ENCODE measurements at places on chromosomes 16 and 17.
A peak's percentile ranks its signal among the peaks of the same experiment; 100 is the strongest.

- no peak for DNase-seq
Observed at GRCh38 chr17:28404007-28404406, 2.0 kb downstream of the SLC46A1 start.

- DNase-seq = no peak
Observed at GRCh38 chr16:84820305-84820684, 510 bp downstream of the CRISPLD2 start.

DNA sequence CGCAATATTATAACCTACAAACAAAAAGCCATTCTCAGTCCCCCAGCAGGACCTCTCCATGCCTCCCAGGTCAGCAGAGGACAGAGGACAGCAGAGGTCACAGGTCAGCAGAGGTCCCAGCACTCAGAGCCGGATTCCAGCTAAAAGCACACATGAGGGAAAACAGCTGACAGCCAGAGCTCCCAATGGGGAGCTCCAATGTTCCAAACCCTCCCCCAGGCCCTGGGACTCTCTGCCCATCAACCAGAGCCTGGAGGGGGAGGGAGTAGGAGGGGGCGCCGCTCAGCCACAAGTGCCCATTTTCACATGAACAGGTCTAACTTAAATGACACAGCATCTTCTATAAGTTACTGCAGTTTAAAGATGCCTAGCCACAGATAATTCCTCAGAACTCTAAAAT lies 77.5 kb downstream of the ANKRD11 start:
- DNase-seq = no peak

- no peak for DNase-seq
Observed at GRCh38 chr17:61462719-61463315, 10.6 kb downstream of the TBX4 start.

- DNase-seq = no peak
Observed at GRCh38 chr17:50764734-50765149, 2.6 kb downstream of the ANKRD40CL start.

DNA sequence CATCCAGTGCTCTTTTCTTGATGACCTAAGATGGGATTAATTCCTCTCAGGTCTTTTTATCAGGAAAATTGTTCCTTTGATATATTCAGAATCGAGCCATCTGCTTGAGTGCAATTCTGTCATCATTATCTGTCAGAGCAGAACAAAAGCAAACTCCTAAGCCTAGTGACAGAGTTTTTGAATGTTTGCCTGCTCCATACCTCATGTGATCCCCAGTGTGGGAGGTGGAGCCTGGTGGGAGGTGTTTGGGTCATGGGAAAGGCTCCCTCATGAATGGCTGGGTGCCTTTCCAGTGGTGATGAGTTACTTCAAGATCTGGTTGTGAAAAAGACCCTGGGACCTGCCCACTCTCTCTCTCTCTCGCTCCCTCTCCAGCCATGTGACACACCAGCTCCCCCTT lies 628.2 kb downstream of the CDH11 start:
- DNase-seq = no peak

DNA sequence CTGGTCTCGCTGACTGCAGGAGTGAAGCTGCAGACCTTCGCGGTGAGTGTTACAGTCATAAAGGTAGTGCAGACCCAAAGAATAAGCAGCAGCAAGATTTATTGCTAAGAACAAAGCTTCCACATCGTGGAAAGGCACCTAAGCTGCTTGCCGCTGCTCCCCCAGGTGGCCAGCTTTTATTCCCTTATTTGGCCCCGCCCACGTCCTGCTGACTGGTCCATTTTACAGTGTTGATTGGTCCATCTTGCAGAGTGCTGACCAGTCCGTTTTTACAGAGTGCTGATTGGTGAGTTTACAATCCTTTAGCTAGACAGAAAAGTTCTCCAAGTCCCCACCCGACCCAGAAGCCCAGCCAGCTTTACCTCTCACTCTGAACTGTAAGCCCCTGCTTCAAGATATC lies 227.8 kb downstream of the ABCC12 start:
- DNase-seq = no peak

GRCh38 chr16:58753711-58754134 lies 19.6 kb upstream of the GOT2 start:
- DNase-seq = no peak

GRCh38 chr16:50666658-50667496 lies 14.2 kb downstream of the SNX20 start:
- DNase-seq = no peak

DNA sequence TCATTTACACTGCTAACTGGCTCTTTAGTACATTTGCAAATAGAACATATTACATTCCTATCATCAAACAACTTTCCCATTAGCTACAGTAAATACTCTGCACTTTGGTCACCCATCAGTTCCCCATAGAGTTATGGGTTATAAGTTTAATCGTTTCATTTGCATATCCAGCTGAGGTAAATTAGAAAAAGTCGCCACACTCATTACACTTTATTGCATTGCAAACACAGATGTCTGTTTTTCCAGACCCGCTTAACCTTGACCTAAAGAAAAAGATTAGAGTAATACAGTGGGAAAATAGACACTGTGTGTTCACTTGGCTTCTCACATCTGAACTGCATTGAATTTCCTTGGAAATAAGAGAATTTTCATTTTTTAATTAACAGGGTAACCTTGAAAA lies 213.1 kb upstream of the PSMD7 start:
- DNase-seq = no peak

DNA sequence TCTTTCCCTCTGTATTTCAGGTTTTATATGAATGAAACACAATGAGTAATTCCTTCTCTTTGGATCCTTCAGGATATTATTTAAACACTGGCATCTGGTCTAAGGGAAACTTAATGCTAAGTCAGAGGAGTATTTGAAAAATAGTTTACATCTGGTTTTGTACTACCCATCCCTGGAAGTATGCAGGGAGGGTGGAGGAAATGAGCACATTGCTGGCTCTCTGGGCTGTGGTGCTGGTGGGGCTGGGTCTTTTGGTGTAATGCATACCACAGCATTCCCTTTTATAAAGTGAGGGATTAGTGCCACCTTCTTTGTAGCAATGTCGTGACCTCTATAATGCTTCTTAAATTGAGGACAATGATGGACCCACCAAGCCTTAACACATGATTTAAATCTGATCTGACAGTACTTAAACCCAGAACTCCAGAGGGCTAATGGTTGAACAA lies 105.5 kb upstream of the AXIN2 start:
- DNase-seq = no peak

DNA sequence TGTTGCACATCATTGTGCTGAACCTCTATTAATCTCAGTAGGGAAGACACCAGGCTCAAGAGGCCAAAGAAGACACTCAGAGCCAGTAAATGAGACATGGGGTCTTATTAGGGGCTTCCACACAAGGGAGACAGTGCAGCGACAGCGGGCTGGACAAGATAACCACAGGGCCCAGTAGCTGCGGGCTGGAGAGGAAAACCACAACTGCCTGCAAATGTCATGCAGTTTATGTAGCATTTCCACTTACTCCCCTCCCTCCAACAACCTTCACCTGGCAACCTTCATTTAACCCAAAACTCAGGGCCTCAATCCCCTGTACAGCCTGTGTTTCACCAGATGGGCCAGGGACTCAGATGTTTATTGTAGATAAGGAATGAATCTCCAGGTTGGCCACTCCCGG lies 185.6 kb downstream of the UTP18 start:
- DNase-seq = no peak

DNA sequence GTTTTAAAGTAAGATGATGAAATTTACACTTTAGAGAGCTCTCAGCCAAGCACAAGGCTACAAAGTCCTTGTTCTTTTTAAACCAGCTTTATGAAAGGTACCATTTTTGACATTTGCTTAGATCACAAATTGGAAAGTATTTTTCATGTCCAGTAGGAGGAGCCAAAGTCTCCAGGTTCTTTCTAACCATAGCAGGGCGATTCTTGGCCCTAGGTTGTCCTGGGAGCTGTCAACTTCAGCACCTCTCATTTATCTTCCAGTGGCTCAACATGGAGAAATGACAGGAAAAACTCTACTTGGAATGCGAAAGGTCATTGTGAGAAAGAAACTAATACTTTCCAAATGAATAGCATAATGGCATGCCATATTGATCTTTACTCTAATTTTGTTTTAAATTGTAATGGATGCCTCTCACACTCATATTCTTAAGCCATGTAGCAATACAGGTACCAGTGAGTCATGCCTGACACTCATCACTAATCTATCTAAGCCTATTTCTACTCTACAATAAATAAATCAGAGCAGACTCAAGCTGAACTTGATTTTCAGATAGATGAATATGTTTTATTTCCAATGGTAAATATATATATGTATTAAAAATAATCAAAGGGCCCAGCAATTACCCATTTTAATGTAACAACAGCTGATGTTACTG lies 919.1 kb upstream of the EEF2KMT start:
- no peak for DNase-seq

GRCh38 chr17:29778956-29779811 lies 150.8 kb downstream of the SSH2 start:
- peak; percentile 64 for DNase-seq

DNA sequence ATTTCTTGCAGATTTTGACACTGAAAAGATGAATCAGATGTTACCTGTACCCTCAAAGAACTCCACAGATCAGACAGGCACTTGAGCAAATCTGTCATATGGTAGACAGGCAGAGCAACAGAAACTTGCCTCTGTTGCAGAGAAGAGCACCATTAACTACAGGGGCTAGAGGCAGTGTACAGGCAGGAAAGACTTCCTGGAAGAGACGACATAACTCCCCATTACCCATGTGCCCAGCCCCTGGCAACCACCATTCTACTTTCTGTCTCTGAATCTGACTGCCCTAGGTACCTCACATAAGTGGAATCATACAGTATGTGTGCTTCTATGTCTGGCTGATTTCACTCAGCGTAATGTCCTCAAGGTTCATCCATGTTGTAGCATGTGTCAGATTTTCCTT lies 15.5 kb downstream of the GFOD2 start:
- DNase-seq = no peak

DNA sequence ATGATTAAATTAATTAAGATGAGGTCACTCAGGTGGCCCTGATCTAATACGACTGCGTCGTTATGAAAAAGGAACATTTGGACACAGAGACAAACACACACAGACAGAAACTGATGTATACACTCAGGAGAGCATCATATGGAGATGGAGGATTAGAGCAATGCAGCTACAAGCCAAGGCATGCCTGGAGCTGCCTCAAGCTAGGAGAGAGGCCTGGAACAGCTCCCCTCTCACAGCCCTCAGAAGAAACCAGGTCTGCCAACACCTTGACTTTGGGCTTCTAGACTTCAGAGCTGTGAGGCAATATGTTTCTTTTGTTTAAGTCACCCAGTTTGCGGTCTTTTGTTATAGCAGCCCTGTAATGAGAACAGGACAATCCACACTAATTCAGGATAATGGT lies 318.9 kb downstream of the HS3ST3B1 start:
- DNase-seq = no peak

GRCh38 chr17:79558091-79558900 lies 52.6 kb downstream of the RBFOX3 start:
- no peak for DNase-seq

- DNase-seq = no peak
Observed at GRCh38 chr17:66260275-66260674, 31.1 kb upstream of the APOH start.

GRCh38 chr16:7861891-7862582 lies 529.4 kb downstream of the RBFOX1 start:
- DNase-seq = no peak

DNA sequence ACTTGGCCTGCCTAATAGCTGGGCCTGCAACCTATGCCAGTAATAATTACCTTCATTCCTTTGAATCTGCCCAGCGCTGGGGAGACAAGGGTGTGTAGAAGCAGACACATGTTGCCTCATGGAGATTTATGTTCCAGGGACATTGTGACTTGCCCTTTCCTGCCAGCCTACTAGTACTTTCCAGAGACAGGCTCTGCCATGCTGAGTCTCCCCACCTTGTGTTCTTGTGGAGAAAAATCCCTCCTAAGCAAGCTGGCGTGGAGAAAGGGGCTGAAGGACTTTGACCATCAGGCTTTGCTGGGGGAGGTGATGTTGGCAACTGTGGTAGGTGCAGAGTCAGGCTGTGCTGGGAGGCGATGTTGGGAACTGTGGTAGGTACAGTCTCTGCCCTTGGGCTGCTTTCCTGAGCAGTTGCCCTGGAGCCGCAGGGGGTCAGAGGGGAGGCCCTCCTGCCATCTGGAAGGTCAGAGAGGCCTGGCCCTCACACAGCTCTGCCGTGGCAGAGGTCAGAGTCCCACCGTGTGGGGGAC lies 4.0 kb downstream of the KSR1 start:
- no peak for DNase-seq

- no peak for DNase-seq
Observed at GRCh38 chr17:73595931-73596330, 48.3 kb downstream of the SDK2 start.

Measured in stimulated activated CD4-positive, alpha-beta T cell treated with anti-CD3 and anti-CD28 coated beads, TNF-alpha, amount 100 ng/mL, for 48 hours (primary cell).